ENCODE measurements at places on chromosomes 2 and 18. TPM values are rescaled to one million over a fixed set of nuclear protein-coding genes. Genes with fewer than 3 reads are reported as not detected.

DNA sequence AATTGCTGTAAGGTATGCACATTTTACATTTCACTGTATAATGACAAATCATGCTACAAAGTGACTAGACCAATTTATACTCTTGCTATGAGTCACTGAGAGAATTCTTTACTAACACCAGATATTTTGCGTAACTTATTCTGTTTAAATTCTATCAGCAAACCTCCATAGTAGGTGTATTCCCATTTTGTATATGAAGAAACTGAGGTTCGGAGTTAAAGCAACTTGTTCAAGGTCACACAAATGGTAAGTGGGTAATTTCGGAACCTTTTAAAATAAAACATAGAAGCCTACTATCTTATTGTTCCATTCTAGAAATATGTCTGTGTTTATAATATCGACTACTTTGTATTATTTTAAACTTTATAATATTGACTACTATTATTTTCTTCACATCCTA, 15.9 kb upstream of the CPS1 start:
- no peaks in the 10 kb centered on the region for H3K4me1 ChIP-seq
- no peak overlapping the region for H3K4me3 ChIP-seq
- DNase-seq = no peak
- no peaks in the 10 kb centered on the region for H3K27me3 ChIP-seq
- no peak overlapping the region for H3K27ac ChIP-seq

- H3K4me1 ChIP-seq = no peaks in the 10 kb centered on the region
- no peak overlapping the region for H3K27ac ChIP-seq
- DNase-seq = no peak
- H3K4me3 ChIP-seq = no peak overlapping the region
- no peaks in the 10 kb centered on the region for H3K36me3 ChIP-seq
Measured at GRCh38 chr2:180115675-180116074, 108.6 kb upstream of the CWC22 start.

GRCh38 chr18:79868811-79869541, 71.2 kb downstream of the KCNG2 start:
- H3K27me3 ChIP-seq = no peaks in the 10 kb centered on the region
- no peaks in the 10 kb centered on the region for H3K4me1 ChIP-seq
- H3K4me3 ChIP-seq = no peak overlapping the region

DNA sequence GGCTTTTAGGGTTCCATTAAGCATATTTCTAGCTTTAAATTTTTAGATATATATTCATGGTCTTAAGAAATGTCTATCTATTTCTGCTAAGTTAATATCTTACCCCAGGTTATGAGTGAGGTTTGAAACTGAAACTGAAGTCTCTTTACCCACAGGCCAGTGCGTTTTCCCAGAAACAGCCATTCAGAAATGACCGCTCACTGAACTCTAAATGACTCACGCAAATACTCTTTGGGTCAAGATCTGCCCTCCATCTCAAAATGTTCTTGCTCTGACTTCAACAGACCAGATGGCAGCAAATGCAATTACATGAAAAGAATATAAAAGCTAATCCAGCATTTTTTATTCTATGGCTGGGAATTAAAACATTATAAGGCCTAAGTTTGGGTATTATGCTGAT, 315.2 kb downstream of the TDRD15 start:
- no peak overlapping the region for H3K27ac ChIP-seq
- H3K36me3 ChIP-seq = no peaks in the 10 kb centered on the region
- H3K4me3 ChIP-seq = no peak overlapping the region
- DNase-seq = no peak
- H3K4me1 ChIP-seq = no peaks in the 10 kb centered on the region

DNA sequence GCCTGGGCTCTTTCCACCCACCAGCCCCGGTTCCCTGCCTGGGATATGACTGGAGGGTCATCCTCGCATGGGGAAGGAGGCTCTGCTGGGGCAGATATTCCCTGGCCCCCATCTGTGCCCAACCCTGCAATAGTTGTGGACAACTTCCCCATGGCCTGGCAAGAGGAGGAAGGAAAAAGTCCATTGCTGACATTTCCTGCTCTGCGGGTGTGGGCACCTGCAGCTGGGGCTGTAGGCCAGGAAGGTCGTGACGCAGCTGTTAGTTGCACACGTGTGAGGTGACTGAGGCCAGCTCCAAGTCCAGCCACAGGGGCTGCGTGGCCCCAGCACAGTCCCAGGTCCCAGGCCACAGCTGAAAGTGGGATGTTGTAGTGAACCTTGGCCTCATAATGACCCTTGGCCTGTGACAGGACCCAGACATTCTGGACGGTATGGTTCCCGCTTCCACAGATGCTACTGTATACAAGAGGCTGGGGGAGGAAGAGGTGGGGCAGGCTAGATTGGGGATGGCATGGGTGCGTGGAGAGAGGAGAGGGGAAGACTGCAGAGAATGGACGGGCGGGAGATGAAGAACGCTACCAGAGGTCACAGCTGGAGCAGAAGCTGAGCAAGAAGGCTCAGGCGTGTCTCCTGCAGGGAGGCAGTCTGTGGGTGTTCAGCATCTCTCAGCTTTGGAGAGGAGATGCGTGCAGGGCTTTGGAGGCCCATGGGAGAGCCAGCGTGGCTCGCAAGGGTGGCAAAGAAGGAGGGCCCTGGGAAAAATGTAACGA, 22.1 kb downstream of the OTOF start:
- no peaks in the 10 kb centered on the region for H3K4me1 ChIP-seq
- no peak overlapping the region for H3K27ac ChIP-seq
- no peaks in the 10 kb centered on the region for H3K36me3 ChIP-seq
- no peaks in the 10 kb centered on the region for H3K27me3 ChIP-seq
- DNase-seq = peak; percentile 54

- peaks cover 3% of the 10 kb centered on the region for H3K4me1 ChIP-seq
- no peak overlapping the region for H3K4me3 ChIP-seq
- H3K36me3 ChIP-seq = no peaks in the 10 kb centered on the region
- H3K27ac ChIP-seq = no peak overlapping the region
- DNase-seq = no peak
Measured at GRCh38 chr18:8987241-8987640, 115.3 kb upstream of the NDUFV2 start.

DNA sequence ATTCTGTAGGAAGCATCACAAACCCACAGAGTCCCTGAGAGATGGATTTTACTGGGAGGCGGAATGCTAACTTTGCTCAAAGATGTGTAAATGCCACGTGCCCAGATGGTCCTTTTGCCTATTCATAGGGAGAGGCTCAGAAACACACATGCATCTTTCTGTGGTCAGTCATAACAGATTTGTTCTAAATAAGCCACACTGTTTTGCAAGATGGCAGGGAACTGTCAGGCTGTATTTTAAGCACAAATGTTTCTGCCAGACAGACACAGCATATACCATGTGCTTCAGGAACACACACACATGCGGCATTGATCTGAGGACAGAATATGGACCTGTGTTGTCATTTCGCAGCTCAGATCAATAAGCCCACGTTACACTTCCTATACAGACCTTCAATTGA, 312.0 kb downstream of the GPD2 start:
- H3K36me3 ChIP-seq = no peaks in the 10 kb centered on the region
- no peak for DNase-seq
- no peak overlapping the region for H3K27ac ChIP-seq
- H3K4me1 ChIP-seq = no peaks in the 10 kb centered on the region
- H3K4me3 ChIP-seq = no peak overlapping the region

- peak overlapping the region; percentile 53 for H3K27ac ChIP-seq
- no peaks in the 10 kb centered on the region for H3K27me3 ChIP-seq
- no peak overlapping the region for H3K4me3 ChIP-seq
- no peak for DNase-seq
- H3K4me1 ChIP-seq = no peaks in the 10 kb centered on the region
Measured at GRCh38 chr18:11963991-11964484, 17.3 kb upstream of the IMPA2 start.

DNA sequence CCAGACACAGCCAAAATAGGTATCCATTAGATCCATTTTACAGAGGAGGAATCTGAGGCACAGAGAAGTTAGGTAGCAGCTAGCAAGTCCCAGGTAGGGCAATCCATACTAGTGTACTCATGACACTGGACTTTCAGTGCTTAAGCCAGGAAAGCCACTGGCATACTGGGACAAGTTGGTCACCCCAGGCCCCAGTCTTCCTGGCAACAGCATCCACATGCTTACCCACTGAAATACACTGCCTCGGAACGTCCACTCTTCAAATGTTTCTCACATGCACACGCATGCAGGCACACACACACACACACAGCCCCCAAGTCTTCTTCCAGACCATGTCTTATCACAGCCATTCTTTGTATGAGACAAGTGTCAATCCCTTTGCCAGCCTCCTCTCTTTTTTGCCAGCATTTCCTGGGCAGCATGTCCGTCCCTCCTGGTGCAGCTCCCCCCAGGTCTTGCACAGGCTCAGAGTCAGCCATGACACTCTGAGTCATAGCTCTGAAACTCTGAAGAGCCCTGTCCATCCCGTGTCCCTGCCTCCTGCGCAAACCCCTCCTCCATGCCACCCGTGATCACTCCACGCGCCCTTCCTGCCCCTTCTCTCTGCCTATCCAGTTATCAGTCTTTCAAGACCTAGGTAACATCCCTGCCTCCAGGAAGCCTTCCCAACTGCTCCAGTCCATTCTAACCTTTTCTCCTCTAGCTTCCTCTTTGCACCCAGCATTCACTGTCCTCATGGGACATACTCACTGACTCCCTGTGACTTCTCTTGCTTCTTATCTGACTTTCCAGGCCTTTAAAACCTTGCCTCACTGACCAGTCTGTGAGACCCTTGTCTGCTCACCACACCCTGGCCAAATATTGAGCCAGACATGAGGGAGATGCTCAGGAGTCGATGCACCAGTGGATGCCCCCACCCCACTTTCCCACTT, 10.9 kb upstream of the TEX261 start:
- no peaks in the 10 kb centered on the region for H3K27me3 ChIP-seq
- H3K4me1 ChIP-seq = no peaks in the 10 kb centered on the region

- no peak for DNase-seq
- H3K27ac ChIP-seq = no peak overlapping the region
- H3K4me3 ChIP-seq = no peak overlapping the region
- H3K36me3 ChIP-seq = no peaks in the 10 kb centered on the region
- H3K4me1 ChIP-seq = no peaks in the 10 kb centered on the region
- H3K27me3 ChIP-seq = no peaks in the 10 kb centered on the region
Measured at GRCh38 chr18:31513189-31513935, 15.4 kb downstream of the DSG2 start.

DNA sequence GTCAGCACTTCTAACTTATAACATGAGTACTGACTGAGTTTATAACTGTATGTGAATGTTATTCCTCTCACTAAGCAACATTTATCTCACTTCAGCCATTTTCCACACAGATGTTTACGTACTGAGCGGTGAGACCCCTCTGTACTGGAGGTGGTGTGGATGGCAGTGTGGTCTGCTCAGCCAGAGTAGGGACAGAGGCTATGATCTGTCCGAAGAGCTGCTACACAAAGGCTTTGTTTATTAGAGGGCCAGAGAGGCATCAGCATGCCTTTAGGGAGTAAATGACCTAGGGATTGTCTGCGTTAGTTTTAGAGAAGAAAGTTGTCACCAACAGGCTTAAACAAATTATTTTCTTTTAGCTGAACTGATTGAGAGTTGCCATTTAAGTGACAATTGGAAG, 23.2 kb upstream of the TACR1 start:
- no peaks in the 10 kb centered on the region for H3K27me3 ChIP-seq
- no peaks in the 10 kb centered on the region for H3K36me3 ChIP-seq
- DNase-seq = no peak
- H3K4me1 ChIP-seq = no peaks in the 10 kb centered on the region
- H3K27ac ChIP-seq = no peak overlapping the region
- H3K4me3 ChIP-seq = no peak overlapping the region

GRCh38 chr2:76953733-76954347, 568.3 kb downstream of the LRRTM4 start:
- H3K4me3 ChIP-seq = no peak overlapping the region
- no peaks in the 10 kb centered on the region for H3K36me3 ChIP-seq
- no peaks in the 10 kb centered on the region for H3K4me1 ChIP-seq
- no peak overlapping the region for H3K27ac ChIP-seq
- no peak for DNase-seq
- no peaks in the 10 kb centered on the region for H3K27me3 ChIP-seq

GRCh38 chr2:125861461-125861860, 794.5 kb upstream of the GYPC start:
- DNase-seq = no peak
- H3K4me3 ChIP-seq = no peak overlapping the region
- no peak overlapping the region for H3K27ac ChIP-seq
- H3K4me1 ChIP-seq = no peaks in the 10 kb centered on the region
- no peaks in the 10 kb centered on the region for H3K27me3 ChIP-seq

- no peak overlapping the region for H3K4me3 ChIP-seq
- H3K4me1 ChIP-seq = no peaks in the 10 kb centered on the region
- no peak overlapping the region for H3K27ac ChIP-seq
Measured at GRCh38 chr2:37268111-37268510, 36.7 kb downstream of the NDUFAF7 start.

DNA sequence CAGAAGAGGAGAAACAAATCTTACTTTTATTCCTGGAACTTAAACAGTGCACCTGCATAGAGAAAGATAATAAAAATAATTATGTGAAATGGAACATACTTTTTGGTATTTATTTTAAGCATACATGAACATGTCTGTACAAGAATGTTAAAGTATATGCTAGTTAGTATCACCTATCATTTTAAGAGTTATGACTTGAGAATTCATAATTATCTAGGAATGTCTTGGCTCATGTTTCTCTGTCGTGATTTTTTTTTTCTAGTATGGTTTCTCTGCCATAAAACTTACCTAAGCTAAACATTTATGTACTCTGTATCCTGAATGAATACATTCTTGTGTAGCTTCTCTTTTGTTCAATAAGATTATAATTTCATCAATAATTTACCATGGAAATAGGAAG, 4.2 kb downstream of the SERPINB7 start:
- no peaks in the 10 kb centered on the region for H3K4me1 ChIP-seq
- no peak for DNase-seq
- H3K27ac ChIP-seq = no peak overlapping the region

GRCh38 chr2:237041231-237041630, 44.5 kb upstream of the COPS8 start:
- H3K27ac ChIP-seq = no peak overlapping the region
- DNase-seq = no peak
- H3K4me1 ChIP-seq = no peaks in the 10 kb centered on the region
- no peaks in the 10 kb centered on the region for H3K27me3 ChIP-seq

GRCh38 chr2:66929632-66930338, 467.3 kb upstream of the ETAA1 start:
- no peaks in the 10 kb centered on the region for H3K27me3 ChIP-seq
- no peak overlapping the region for H3K4me3 ChIP-seq
- H3K4me1 ChIP-seq = no peaks in the 10 kb centered on the region
- no peak overlapping the region for H3K27ac ChIP-seq
- DNase-seq = no peak

- peaks cover 11% of the 10 kb centered on the region for H3K36me3 ChIP-seq
- H3K4me1 ChIP-seq = peaks cover 15% of the 10 kb centered on the region
- H3K27me3 ChIP-seq = no peaks in the 10 kb centered on the region
- H3K27ac ChIP-seq = no peak overlapping the region
Measured at GRCh38 chr18:8380926-8381325, 228.3 kb upstream of the RAB12 start.

- H3K36me3 ChIP-seq = no peaks in the 10 kb centered on the region
- H3K4me1 ChIP-seq = no peaks in the 10 kb centered on the region
- peak overlapping the region; percentile 98 for H3K27ac ChIP-seq
- H3K4me3 ChIP-seq = peak overlapping the region; percentile 100
Measured at GRCh38 chr2:208266936-208267335, 881 bp downstream of the PIKFYVE start.

Gene DYNAP
- not detected for total RNA-seq

Gene CAVIN2
- 43.4 TPM for total RNA-seq

Gene GAREM1
- 8.9 TPM for total RNA-seq

Gene CHRNA1
- total RNA-seq = not detected

Gene APCDD1
- total RNA-seq = 77.0 TPM

Gene PARD6G
- total RNA-seq = 7.9 TPM

Gene ANKRD36
- total RNA-seq = 20.1 TPM

Gene CASP8
- 15.2 TPM for total RNA-seq

Gene ASB18
- not detected for total RNA-seq

Gene RNF103
- total RNA-seq = 20.5 TPM

Gene TUBB8B
- not detected for total RNA-seq

Gene MROH2A
- not detected for total RNA-seq

Gene PROKR1
- total RNA-seq = not detected

Gene ATL2
- total RNA-seq = 49.1 TPM

Gene AFF3
- 7.1 TPM for total RNA-seq
